ENCODE measurements at places on chromosomes 2 and 18.

DNA sequence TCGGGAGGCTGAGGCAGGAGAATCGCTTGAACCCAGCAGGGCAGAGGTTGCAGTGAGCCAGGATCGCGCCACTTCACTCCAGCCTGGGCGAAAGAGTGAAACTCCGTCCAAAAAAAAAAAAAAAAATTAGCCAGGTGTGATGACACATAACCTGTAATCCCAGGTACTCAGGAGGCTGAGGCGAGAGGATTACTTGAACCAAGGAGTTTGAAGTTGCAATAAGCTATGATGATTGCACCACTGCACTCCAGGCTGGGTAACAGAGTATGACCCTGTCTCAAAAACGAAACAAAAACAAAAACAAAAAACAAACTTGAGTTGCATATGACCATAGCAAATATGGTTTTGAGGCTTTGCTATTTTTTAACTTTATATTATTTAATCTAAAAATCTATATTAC, 25.8 kb downstream of the SANBR start:
- DNase-seq = no peak

GRCh38 chr18:31821545-31822171, 61.0 kb upstream of the SLC25A52 start:
- DNase-seq = no peak

DNA sequence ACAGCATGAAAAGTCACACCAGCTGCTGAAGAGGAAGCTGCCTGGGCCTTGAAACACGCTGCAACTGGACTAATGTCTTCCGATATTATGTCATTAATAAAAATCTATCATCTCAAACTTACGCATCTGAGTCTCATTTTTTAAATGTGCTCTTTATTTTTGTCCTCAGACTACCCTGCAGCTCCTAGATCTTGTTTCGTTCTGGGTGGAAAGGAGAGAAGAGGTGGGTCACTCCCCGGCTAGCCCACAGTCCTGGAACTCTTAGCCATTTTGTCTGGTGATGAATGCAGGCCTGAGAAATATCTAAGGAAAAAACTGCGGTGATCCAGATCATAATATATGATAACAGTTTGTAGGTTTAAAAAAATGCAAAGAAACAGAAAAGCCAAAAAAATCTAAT, 73.3 kb downstream of the TXNL1 start:
- DNase-seq = no peak

DNA sequence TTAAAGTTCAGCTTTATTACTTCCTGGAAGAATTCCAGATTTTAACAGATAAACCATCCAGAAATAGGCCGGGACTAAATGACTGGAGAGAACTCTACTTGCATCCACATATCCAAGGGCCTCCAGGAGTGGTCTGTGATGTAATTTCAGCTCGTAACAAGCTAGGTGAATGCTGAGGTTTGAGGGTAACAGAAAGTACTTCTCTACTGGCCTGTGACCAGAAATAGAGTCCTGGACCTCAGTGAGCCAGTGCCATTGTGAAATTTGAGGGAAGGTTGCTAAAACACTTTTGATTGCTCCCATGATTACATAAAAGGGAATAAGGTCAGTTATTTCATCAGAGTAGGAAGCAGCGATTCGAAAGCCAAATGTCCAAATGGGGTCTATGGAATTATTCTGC, 158.1 kb downstream of the DOCK10 start:
- no peak for DNase-seq

- DNase-seq = no peak
These were observed 3.8 kb upstream of the ATP6V1C2 start for GRCh38 chr2:10717628-10718027.

DNA sequence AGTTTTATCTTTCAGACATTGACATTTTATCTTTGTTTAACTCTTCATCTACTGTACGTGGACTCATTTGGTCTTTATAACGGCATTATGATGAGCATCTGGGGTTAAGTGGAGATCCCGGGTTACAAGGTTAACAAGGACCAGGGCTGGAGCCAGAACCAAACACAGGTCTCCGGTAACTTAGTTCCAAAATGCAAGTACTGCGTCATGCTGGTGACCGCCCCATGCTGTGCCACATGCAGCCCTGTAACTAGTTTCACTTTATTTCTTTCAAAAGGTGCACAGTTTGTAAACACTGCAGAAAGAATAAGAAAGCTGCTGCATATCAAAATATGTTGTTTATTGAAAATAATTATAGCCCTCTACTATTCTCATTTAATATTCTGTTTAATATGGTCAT, 3.1 kb downstream of the SLC5A7 start:
- DNase-seq = no peak
